ENCODE measurements at places on chromosomes 13 and 19.

- DNase-seq, result no peak
Observed at GRCh38 chr13:34587576-34587975, 354.5 kb upstream of the NBEA start.

- no peak for DNase-seq
Observed at GRCh38 chr19:38557205-38557799, 60.5 kb downstream of the MAP4K1 start.

- no peak for DNase-seq
Observed at GRCh38 chr13:79398915-79399314, 7.1 kb downstream of the RBM26 start.

DNA sequence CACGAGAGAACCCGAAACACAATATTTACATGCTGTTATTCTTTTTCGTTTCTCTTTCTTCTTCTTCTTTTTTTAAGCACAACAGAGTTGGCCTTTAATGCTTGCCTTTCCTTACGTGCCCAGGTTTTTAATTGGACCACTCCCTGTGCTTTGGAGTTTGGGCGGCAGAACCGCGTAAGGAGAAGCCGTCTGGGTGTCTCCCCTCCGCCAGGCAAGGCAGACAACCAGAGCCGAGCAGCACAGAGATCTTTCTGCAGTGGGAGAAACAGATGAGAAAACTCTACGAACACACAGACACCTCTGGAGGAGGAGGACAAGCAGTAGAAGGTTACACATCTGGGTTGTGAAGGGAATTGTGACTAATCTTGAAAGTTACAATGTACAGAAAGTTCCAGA, 150.0 kb upstream of the UBL3 start:
- DNase-seq, result no peak

GRCh38 chr19:15393963-15394362, 14.4 kb upstream of the AKAP8 start:
- no peak for DNase-seq

- no peak for DNase-seq
Observed at GRCh38 chr13:45696610-45697226, 5.4 kb upstream of the CBY2 start.

DNA sequence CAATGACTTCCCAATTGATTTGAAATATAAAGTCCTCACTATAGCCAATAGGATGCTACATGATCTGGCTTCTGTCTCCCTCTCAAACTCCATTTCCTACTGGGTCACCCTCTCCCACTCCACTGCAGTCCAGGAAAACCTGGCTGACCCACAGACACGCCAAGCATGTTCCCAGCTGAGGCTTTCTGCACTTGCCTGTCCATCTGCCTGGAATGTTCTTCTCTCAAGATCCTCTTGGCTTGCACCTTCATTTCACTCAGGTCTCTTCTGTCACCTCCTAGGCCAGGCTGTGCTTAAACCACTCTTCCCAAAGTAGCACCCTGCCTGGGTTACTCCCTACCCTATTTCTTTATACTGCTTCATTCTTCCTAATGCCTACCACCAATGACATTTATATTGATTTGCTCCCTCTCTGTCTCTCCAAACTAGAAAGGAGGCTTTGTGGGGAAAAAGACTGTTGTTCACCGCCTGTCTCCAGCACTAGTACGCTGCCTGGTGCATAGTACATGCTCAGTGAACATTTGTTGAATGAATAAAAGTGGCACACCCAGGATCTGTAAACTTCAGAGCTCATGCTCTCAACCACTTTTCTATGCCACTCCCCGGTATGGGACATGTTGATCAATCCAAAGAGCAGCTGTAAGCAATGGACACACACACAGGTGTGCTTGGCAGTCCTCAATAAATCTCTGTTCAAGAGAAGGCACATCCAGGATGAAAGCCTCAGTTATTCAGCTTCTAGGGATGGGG, 261.3 kb downstream of the FOXO1 start:
- DNase-seq, result no peak

DNA sequence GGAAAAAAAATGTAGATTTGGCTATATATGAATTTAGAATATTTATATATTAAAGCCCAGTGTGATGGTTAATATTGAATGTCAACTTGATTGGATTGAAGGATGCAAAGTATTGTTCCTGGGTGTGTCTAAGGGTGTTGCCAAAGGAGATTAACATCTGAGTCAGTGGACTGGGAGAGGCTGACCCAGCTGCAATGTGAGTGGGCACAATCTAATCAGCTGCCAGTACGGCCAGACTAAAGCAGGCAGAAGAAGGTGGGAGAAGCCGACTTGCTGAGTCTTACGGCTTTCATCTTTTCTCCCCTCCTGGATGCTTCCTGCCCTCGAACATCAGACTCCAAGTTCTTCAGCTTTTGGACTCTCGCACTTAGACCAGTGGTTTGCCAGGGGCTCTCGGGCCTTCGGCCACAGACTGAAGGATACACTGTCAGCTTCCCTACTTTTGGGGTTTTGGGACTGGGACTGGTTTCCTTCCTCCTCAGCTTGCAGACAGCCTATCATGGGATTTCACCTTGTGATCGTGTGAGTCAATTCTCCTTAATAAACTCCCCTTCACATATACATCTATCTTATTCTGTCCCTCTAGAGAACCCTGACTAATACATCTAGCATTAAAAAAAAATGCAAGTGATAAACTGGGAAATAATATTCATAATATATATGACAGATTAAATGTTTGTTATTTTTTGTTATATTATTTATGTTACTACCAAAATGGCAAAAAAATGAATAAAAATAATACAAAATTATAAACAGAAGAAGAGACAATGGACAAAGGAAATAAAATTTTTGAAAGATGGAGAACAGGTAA, 122.4 kb downstream of the DLEU7 start:
- no peak for DNase-seq

- DNase-seq, result no peak
Observed at GRCh38 chr13:79533781-79534400, 52.9 kb downstream of the NDFIP2 start.

DNA sequence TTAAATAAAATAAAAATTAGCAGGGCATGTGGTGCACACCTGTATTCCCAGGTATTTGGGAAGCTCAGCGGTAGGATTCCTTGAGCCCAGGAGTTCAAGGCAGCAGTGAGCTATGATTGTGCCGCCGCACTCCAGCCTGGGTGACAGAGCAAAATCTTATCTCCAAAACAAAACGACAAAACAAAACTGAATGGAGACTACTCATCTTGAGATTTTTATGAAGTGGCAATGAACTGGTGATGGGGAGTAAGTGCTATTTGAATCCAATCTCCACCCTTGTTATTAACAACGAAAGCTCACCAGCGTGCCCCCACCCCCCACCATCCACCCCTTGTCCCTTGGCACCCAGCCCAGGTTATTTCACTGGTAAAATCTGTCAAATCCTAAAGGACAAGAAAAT, 45.2 kb upstream of the URI1 start:
- no peak for DNase-seq

DNA sequence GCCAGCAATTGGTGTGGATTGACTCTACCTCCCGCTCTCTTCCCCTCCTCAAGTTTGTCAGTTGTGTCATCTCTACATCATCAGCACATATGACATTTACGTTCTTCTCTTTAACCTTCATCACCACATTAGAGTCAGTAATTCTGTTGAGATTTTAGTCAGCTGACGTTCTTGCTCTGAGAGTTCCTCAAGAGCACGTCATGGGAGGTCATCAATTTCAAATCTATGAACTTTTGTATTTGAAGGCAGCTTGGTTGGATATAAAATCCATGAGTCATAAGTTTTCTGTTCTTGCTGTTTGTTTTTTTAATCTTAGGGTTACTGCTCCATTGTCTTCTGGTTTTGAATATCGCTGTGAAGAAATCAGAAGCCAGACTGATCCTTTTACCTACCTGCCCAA, 21.8 kb upstream of the ARGLU1 start:
- no peak for DNase-seq

GRCh38 chr19:48676887-48677286, 4.1 kb upstream of the NTN5 start:
- no peak for DNase-seq

- DNase-seq, result no peak
Observed at GRCh38 chr13:79227418-79227817, 178.6 kb downstream of the RBM26 start.

GRCh38 chr19:50300814-50301606, 28.2 kb downstream of the KCNC3 start:
- peak; percentile 17 for DNase-seq

DNA sequence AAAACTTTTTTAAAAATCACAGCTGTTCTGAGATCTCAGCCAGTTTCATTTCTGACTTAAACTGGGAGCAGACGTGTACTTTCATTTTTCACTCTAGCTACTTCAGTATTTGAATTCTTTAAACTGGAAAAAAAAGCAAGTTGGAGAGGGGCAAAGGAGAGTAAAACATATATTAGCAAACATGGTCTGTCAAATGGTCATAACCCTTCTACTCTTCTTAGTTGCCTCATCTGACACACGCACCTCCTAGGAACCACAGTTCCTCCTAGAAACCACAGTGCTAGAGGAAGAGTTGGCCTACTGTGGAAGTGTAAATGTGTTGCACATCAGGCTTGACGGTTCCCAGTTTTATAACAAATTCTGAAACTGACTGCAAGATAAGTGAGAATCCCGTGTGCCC, 47.2 kb downstream of the TM9SF2 start:
- no peak for DNase-seq

DNA sequence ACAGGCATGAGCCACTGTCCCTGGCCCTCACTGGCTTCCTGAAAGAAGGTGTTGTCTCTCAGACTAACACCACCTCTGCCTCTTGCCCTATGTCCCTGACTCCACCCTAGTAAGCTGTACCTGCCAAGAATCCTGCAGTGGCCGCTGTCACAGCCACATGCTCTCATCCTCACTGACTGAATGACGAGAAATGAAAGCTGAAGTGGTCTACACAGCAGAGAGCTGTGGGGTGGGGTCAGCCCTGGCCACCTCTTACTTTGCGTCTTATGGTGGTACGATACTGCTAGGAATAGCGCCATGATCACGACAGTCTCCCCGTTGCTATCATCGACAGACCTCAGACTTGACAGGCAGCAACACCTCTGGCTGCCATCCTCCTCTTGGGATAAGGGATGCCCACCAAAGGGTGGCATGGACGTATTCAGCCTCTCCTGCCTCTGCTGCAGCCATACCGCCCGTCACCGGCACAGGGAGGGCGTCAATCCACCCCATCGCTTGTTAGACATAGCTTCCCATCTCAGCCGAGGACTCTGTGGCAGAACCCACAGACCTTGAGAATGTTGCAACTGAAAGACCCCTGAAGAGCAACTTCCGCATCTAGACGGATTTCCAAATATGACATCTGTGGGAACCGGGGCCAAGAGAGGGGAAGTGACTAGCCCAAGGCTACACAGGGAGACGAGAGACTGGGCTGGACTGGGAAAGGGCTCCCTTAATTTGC, 809 bp downstream of the MYO1F start:
- DNase-seq, result no peak

DNA sequence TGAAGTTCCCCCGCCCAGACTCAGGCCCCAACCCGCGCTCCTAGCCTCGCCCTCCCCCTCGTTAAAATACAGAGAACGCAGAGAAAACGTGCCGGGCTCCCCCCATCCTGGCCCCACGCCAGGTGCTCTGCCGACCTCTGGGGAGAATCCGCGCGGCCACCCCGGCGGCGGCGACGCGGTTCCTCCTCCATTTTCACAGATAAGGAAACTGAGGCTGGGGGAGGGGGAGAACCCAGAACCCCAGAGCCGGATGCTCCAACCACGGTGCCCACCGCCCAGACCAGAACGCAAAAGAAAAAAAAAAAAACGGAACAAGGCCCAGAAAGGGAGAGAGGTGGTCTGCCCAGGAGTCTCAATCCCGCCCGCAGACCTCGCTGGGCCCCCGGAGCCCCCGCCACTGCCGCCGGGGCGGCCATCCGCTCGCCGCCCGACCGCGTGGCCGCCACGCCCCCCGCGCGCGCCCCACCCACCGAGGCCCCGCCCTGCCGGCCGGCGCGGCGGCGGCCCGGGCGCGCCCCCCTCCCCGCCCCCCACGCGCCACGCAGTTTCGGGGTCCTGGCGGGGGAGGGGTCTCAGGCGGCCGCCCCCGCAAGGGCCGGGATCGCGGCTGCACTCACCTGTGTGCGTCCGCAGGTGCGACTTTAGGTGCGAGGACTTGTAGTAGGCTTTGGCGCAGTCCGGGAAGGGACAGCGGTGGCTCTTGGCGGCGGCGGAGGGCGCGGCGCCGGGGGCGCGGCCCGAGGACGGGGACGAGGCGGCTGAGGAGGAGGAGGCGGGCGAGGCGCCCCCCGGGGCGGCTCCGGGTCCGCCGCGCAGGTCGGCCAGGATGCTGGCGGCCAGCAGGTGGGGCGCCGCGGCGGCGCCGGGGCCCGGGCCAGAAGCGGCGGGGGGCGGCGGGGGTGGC, 703 bp downstream of the KLF16 start:
- DNase-seq, result no peak

GRCh38 chr13:27148900-27149299, 22.7 kb downstream of the USP12 start:
- DNase-seq, result no peak

DNA sequence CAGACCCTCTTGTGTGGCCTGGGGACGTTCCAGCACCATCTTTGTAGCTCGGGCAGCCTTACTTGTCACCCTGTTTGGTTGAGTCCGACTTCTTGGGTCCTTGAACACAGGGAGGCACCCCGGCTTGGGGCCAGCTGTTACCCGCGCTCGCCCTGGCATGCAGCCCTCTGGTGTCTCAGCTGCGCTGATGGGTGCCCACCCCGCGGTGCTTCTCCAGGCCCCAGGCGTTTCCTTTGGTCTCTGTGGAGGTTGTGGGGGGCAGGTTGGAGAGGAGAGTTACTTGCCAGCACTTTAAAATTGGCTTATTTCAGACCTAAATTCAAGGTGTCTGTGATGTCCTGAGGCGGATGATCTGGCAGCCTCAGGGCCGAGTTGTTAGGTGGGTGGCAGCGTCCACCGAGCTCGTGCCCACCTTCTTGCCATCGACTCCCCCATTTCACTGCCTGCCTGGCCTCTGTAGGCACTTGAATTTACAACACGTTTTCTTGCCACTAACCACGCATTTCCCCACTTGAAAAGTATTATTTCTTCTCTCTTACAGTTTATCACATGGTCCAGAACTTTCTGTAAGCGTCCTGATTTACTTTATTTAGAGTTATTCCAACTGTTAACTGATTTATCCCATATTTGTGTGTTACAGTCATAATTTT, 16.9 kb downstream of the UBAC2 start:
- no peak for DNase-seq

DNA sequence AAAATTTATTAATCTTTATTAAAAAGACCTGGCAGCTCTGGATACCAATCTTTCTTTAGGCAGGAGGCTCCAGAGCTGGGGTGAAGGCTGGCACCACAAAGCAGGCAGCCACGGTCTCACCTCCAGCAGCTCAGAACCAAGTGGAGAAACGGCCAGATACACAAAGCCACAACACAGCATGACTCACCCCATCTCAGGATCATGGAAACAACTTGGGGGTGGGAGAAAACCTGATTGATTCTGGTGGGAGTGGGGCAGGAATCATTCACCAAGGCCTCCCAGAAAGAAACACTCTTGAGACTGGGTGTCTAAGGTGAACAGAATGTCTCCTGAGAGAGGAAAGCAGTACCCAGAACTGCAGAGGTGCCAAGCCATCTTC, 64.2 kb downstream of the CRYL1 start:
- no peak for DNase-seq

Measured in LNCaP clone FGC (cell line).